ENCODE measurements at places on chromosomes 3 and 15.

- DNase-seq, result no peak
Observed at GRCh38 chr15:57697588-57697987, 8.9 kb upstream of the POLR2M start.

DNA sequence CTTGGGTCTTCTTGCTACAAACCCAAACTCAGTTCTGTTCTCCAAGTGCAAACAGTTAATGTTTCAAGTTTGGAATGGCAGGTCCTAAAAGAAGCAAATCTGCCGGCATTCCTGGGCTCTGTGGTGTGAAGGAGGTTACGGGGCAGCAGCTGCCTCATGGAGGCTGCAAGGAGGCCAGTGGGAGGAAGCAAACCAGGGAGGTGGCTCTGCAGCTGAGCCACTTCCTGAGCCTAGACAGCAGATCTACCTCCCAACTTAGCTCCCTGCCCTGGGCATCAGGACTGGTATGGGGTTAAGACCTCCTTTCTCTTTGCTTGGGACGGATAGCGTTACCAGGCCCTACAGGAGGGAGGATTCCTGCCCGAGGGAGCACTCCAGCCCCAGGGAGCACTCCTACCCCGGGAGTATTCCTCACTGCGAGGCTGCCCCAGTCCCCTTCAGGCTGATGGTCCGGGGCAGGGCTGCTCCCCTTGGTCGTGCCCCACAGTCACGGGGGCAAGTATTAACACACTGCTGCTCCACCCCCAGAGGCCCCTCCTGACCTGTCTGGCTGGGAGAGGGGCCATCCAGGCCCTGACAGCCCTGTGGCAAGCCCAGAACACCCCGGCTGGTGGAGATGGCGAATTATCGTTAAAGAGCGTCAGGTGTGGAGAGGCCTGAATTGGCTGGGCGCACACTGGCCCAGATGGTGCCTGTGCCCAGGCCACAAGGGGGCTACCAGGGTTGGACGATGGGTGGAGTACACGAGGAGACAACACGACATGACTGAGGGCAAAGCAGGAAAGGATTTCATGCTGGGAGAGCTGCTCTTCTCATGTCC is 129.9 kb downstream of the ATP10A start:
- no peak for DNase-seq

GRCh38 chr3:145842294-145842902 is 318.6 kb downstream of the PLOD2 start:
- no peak for DNase-seq

GRCh38 chr3:36992806-36993325 is at the start of gene EPM2AIP1:
TSS of gene EPM2AIP1 (minus strand) at chr3:36993131. CDS start at chr3:36993077, 54 bp downstream.
- DNase-seq, result no peak

- DNase-seq, result no peak
Observed at GRCh38 chr3:13638927-13639326, 90.0 kb downstream of the FBLN2 start.

DNA sequence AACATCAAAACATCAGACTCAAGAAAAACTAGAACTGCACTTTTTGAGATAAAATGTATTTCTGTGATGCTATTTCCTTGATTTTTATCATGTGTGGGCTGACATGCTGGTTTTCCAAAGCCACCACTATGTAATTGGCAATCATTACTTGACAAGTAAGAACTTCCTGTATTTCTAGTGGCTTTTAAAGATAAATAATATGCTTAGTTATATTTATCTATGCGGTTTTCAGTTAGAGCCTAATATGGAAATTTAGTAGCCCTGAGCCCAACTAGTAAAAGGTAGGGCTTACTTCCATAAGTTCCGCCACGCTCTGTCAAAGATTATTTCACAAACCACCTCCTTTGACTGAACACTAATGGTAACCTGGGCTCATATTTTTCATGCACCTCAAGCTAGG is 91.6 kb downstream of the PPARG start:
- DNase-seq, result no peak

- DNase-seq, result no peak
Observed at GRCh38 chr3:184659797-184660301, 52.0 kb downstream of the MAGEF1 start.

DNA sequence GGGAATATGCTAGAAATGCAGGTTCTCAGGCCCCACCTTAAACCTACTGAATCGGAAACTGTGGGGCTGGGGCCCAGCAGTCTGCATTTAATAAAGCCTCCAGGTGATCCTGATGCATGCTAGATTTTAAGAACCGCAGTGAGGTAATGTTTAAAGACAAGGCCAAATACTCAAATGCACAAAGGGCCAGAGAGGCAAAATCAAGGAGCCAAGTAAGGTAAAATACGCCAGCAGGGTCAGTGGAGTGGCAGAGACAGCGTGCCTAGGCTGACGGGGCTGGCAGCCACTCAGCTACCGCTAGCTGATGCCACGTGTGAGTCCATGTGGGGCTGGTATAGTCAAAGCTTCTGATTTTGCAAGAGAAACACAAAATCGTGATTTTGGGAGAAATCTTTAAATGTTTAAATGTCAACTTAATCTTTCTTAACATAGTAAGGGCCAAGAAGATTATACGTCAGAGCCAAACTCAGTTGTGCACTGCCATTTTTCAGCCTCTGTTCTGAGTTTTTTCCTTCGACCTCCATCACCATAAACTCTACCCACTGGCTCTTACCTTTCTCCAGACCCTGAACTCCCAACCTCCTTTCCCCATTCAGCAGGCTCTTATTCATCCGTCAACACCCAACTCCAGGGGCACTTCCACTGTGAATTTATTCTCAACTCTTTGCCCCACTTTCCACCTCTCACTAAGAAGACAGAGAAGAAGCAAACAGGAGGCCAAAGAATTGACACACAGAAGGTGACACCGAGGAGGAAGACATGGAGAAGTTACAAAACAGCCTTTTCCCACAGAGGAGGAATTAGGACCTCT is 136.6 kb upstream of the RAD18 start:
- no peak for DNase-seq

GRCh38 chr3:72300621-72301020 is 515.7 kb upstream of the PROK2 start:
- no peak for DNase-seq

- no peak for DNase-seq
Observed at GRCh38 chr15:91839867-91840266, 13.6 kb upstream of the SLCO3A1 start.

- DNase-seq, result no peak
Observed at GRCh38 chr15:92506506-92506905, 112.8 kb downstream of the ST8SIA2 start.

DNA sequence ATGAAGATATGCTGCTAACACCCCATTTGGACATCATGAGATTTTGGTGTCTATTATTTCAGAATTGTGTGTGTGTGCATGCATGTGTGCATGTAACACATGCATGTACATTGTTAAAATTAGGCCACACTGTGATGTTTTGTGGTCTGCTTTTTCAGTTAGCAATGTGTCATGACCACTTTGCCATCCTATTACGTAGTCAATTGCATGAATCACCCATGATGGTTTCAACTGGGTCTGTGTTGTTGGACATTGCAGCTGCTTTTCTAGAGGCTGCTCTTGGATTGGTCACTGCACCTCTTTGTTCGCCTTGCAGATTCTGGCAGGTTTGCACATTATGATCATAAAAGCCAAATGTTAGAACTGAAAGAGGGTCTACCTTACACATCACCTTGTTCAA is 101.0 kb upstream of the THBS1 start:
- no peak for DNase-seq

DNA sequence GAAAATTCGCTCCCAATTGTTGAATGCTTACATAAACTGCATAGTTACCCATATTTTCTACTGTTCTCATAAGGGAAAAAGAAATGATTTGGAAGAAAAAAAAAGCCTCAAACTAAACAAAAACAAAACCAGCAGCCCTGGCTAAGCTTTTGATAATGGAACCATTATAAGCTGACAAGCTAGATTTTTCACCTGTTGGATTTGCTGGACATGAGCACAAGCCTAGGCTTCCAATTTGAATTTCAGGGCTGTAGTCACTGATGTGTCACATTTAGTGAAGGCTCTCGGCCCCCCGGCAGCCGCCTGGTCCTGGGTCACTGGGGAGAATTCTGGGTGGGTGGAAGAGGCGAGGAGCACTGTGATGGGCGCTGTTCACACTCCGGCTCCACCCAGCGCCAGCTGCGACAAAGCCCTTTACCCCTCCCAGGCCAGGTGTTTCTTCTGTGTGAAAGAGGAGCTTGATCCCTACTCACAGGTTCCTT is 4.6 kb downstream of the FBXL22 start:
- DNase-seq, result no peak

DNA sequence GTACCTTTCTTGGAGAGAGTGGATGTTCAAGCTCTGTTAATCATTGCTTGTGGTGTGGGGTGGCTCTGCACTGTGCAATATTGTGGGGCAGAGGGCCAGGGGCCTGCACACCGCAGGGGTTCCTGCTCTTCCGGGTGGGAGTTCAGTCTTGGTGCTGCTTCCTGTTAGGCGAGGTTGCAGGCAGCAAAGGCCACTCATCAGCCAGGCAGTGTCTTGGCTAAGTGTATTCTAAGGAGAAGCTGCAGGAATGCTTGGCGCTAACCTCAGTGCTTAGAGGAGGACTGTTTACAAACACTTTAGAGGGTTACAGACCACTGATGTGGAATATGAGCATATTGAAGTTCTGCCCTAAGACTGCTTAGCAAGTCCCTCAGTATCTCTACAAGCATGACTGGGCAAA is 81.7 kb downstream of the CEP63 start:
- no peak for DNase-seq

- DNase-seq, result no peak
Observed at GRCh38 chr15:37245358-37245757, 145.0 kb upstream of the MEIS2 start.

Measured in stimulated activated CD4-positive, alpha-beta T cell treated with anti-CD3 and anti-CD28 coated beads, Interleukin-1b, Interleukin-23, amount 100 ng/mL, for 1 hour (primary cell).